ENCODE measurements at places on chromosomes 5 and 9.

DNA sequence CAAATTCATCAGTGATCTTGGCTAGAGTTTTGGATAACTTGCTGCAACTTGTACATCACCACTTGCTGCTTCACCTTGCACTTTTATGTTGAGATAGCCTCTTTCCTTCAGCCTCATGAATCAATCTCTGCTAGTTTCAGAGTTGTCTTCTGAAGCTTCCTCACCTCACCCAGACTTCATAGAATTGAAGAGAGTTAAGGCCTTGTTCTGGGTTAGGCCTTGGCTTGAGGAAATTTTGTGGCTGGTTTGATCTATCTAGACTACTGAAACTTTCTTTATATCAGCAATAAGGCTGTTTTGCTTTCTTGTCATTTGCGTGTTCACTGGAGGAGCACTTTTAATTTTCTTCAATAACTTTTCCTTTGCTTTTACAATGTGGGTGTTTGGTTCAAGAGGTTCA lies 12.8 kb downstream of the FER start:
- DNase-seq: no peak

DNA sequence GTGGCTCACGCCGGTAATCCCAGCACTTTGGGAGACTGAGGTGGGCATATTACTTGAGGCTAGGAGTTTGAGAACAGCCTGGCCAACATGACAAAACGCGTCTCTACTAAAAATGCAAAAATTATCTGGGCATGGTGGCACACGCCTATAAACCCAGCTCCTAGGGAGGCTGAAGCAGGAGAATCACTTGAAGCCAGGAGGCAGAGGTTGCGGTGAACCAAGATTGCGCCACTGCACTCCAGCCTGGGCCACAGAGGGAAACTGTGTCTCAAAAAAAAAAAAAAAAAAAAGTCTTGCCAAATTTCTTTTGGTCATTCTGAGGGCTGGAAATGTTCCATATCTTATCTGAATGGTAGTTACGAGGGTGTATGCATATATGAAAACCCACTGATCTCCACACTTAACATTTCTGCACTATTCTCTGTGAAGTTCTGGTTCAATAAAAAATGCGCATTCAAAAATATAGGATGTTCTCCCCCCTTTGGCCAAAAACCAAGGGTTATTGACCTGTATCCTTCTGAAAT lies 13.5 kb upstream of the NIPAL4 start:
- no peak for DNase-seq

- DNase-seq: no peak
These were observed 21.0 kb downstream of the ISL1 start for GRCh38 chr5:51404255-51404654.

- no peak for DNase-seq
These were observed 5.4 kb downstream of the ACTL7B start for GRCh38 chr9:108850293-108850897.

DNA sequence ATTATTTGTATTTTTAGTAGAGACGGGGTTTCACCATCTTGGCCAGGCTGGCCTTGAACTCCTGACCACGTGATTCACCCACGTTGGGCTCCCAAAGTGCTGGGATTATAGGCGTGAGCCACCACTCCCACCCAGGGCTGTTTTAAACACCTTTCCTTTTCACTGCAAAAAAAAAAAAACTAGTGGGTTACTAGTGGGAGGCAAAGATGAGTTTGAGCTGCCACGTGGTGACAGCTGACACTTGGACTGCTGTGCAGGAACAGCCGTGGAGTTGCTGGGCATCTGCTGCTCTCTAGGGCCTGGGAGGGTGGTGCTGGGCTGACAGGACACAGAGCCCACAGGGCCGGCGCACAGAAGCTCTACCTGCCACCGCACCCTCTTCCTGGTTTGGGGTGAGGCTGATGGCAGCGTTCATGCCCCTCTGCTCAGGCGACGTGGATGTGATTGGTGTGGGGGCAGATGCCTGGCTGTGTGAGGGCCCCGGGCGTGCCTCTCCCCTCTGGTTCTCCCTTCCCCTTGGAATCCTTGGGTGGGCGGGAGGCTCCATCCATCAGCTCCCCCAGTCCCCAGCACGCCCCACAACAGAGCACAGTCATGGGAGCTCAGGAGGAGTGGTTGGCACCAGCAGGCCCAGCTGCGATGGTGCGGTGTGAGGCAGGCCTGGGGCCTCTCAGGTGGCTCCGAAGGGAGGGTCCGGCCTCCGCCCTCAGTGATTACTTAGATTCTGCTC lies 16.9 kb downstream of the RABL6 start:
- no peak for DNase-seq

DNA sequence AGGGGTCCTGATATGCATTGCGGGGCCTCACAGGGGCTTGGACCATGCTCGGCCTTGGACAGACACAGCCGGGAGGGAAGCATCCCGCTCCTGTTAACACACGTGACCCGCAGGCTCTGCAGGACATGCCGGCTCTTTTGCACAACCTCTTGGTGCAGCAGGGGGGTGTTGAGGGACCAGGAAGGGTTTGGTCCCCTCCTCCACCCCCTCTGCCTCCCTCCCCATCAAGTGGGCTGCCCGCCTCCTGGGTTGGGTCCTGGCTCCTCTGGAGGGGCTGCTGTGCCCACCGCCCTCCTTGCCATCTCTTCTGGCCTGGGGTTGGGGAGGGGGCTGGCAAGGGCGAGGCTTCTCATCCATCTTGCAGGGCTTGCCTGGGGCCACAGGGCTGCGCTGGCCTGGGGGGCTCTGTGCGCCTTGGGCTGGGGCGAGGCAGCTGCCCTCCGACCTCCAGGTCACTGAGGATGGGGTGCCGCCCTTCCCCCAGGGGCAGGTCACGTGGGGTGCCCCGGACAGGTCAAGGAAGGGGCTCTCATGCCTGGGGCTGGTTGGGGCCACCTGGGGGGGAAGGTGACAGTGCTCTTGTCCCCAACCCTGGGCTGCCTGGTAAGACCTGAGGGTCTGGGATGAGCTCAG lies 16.8 kb upstream of the SLC9A3 start:
- DNase-seq: no peak

DNA sequence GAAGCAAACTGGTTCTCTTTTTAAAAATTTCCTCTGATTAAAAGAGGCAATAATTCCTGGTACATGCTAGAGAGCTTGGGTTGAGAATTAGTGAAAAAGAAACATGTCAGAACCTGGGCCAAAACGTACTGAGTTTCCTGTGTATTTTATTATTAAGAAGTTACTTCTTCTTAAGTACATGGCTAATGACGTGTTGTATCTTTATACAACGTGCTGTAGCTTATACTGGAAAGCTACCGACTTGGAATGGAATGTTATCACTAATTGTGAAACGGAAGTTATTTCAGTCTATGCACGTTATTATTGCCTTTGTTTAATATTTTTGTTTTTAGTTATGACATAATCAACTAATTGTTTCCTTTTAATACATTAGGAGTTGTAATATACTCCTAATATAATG lies 43.1 kb downstream of the ZNF366 start:
- no peak for DNase-seq

DNA sequence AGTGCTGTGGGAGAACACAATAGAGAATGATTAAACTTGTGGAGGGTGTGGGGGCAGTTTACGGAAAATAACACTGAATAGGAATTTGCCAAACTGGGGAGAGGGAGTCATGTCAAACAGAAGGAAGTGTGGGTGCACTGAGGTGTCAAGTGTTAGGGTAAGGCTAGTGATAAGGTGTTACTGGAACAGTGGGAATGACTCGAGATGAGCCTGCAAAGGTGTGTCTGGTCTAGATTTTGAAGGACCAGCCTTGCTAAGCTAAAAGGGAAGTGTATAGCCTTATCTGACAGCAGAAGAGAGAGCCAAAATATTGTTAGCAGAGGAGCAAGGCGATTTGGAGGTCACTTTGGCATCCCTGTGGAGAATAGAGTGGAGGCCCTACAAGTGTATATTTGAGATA lies 4.2 kb downstream of the CNOT6 start:
- no peak for DNase-seq

GRCh38 chr9:108921200-108921599 lies 12.7 kb downstream of the ELP1 start:
- DNase-seq: no peak

DNA sequence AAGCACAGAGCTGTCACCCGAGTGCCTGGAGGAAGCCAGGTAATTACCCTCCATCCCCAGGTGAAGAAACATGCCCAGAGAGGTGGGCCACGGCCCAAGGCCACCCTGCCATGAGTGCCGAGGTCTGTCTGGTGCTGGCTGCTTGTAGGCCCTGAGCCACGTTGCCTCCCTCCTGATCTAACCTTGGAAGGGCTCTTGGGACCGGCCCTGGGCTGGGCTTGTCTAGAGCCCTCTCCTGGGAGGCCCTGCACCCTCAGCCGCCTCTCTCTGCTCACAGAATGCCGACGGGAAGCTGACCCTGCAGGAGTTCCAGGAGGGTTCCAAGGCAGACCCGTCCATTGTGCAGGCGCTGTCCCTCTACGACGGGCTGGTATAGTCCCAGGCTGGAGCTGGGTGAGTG lies 39.4 kb upstream of the HMCN2 start:
- no peak for DNase-seq

DNA sequence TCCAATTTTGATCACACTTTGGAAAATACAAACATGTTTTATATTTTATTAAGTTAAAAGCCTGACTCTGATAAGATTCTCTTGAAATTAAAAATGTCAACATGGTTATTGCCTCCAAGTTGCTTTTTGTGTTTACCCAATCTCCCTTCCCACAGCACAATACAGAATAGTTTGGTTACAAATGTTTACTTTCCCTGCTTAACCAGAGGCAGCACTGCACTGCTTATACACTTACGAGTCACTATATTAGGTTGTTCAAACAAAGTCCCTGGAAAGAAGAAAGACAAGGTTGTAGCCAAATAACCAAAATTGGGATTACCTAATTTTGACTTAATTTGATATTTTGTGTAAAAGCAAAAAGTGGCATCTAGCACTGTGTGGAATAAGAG lies 25.9 kb downstream of the SRFBP1 start:
- no peak for DNase-seq

GRCh38 chr9:105697871-105698270 lies 3.5 kb downstream of the TMEM38B start:
- DNase-seq: no peak

GRCh38 chr5:141785711-141786110 lies 92.5 kb downstream of the PCDH1 start:
- no peak for DNase-seq

DNA sequence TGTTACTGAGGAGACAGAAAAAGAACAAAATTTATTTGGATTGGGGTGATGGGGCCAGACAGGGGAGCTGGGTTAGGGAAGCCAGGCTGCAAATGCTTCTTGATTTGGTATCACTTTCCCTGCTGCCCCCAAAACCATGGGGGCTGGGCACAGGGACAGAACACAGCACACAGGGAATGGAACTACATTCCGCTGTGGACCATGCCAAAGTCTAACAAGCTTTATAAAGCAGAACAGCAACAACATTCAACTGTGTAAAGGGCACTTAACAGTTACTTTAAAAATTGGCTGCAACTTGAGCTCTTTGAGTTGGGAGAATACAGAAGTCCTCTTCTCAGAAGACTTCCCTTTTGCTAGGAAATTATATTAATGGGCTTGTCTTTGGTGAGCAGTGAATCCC lies 23.8 kb downstream of the C5orf58 start:
- no peak for DNase-seq

GRCh38 chr5:68436686-68437520 lies 221.3 kb downstream of the PIK3R1 start:
- DNase-seq: no peak

- DNase-seq: no peak
These were observed 105.9 kb downstream of the MARCHF3 start for GRCh38 chr5:126924331-126925033.

DNA sequence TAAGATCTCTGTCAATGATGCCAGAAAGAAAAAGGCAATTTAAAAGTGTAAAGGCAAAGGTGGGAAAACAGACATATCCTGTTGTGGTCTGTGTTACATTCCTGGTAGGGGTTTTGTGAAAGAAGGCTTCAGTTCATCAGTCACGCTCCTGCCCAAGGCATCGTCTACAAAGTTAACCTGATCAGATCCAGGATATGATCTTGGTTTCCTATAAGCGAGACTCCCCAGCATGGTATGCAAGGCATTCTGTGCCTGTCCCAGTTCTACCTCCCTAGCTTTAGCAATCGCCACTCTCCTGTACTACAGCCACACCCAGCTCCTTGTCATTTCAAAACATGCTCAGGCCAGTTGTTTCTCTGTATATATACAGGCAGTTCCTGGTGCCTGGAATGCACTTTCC lies 58.0 kb upstream of the PTPN3 start:
- DNase-seq: no peak

GRCh38 chr5:104942735-104943134 lies 1380.1 kb upstream of the NUDT12 start:
- DNase-seq: no peak

- no peak for DNase-seq
These were observed 389.1 kb upstream of the WWC1 start for GRCh38 chr5:167902298-167902697.

DNA sequence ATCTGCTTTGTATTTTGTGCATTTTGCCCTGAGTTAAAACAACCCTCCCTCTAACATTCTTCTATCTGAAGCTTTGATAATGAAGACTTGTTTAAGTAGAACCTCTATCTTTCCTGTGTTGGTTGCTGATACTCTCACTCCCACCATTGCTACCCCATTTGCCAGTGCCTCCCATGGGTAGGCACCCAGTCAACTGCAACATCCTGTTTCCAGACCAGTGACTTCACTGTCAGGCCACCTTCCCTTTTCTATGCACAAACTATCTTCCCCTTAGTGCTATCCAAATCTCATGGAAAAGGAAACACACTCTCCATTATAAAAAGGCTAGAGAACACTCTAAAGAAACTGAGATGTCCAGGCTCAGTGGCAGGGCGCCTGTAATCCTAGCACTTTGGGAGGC lies 5.6 kb upstream of the IARS1 start:
- no peak for DNase-seq

DNA sequence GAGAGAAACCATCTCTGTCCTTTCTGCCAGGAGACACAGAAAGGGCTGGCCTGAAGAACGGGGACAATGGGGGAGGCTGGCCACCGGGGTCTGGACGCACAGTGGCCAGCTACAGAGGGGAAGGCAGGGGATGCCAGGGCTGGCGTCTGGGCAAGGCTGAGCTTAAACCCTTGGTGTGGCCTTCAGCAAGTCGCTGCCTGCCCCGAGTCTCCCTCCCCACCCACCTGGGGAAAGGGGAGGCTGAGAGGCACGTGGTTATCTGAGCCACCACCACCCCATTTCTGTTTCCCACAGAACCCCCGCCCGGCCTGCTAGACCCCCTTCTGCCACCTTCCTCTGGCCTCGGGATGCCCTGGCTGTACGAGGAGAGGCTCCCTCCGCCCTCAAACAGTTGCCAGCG lies 115.3 kb downstream of the VAV2 start:
- no peak for DNase-seq

GRCh38 chr5:74945561-74946165 lies 79.5 kb upstream of the FAM169A start:
- DNase-seq: no peak

Measured in neural crest cell (in vitro differentiated cells).